ENCODE measurements at places on chromosomes 13 and 19.

DNA sequence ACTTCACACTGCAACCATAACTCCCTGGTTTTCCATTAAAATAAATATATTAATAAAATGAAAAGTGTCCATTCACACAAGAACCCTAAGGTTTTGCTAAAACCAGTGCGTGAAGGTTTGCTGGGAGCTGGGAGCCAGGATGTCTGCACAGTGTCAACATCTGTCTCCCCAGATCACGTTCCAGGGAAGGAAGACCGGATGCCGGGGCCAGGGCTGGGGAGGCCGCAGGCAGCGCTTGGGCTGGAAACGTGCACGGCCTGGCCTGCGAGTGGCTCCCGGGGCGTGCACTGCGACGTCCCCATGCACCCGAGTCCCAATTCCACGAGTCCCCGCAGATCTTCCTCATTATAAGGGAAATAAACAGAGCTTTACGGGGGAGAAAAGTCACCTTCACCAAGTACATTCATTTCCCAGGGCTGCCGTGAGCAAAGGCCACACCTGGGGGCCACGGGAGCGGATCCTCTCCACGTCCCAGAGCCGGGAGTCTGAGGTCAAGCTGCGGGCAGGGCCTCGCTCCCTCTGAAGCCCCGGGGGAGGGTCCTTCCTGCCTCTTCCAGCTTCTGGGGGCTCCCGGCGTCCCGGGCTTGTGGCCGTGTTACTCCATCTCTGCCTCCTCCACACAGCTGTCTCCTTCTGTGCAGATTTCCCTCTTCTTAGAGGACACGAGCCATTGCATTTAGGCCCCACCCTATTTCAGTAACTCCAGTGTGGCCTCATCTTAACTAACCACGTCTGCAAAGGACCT lies 12.8 kb downstream of the SHC2 start:
- DNase-seq = no peak

DNA sequence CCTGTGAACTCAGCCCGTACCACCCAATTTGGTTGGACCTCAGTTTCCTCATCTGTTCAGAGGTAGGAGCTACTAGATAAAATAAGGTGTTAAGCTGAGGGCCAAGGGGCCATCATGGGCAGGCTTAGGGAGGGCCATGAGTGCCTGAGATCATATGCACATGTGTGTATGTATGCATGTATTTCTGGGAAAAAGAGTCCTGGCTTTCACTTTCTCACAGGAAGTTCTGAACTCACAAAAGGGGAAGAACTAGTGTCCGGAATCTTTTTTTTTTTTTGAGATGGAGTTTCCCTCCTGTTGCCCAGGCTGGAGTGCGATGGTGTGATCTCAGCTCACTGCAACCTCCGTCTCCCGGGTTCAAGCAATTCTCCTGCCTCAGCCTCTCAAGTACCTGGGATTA lies 18.9 kb downstream of the TGFB1 start:
- DNase-seq = no peak

GRCh38 chr13:72983085-72983768 lies 75.6 kb upstream of the KLF5 start:
- DNase-seq = no peak

- no peak for DNase-seq
Measured at GRCh38 chr13:109761695-109762094, 24.7 kb downstream of the IRS2 start.

GRCh38 chr19:52941941-52942385 lies 18.7 kb upstream of the ZNF888 start:
- DNase-seq = no peak

GRCh38 chr13:113646921-113647340 lies 11.1 kb downstream of the ATP4B start:
- no peak for DNase-seq

- DNase-seq = no peak
Measured at GRCh38 chr13:95002126-95002525, 289.8 kb upstream of the SOX21 start.

GRCh38 chr13:39044536-39044935 lies 6.3 kb downstream of the NHLRC3 start:
- DNase-seq = no peak

DNA sequence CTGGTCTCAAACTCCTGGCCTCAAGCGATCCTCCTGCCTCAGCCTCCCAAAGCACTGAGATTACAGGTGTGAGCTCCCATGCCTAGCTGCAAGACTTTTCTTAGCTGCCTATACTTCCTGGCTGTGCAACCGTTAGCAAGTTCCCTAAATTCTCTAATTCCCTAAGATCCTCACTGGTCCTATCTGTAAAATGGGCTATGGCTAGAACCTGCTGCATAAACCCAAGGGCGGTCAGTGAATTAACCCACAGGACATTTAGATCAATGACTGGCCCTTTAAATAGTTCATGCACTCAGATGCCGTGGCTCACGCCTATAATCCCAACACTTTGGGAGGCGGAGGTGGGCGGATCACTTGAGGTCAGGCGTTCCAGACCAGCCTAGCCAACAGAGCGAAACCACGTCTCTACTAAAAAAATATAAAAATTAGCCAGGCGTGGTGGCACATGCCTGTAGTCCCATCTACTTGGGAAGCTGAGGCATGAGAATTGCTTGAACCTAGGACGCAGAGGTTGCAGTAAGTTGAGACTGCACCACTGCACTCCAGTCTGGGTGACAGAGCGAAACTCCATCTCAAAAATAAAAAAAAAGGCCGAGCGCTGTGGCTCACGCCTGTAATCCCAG lies 4.1 kb upstream of the C19orf53 start:
- DNase-seq = no peak

GRCh38 chr19:44890366-44891015 lies 563 bp upstream of the TOMM40 start:
- no peak for DNase-seq

DNA sequence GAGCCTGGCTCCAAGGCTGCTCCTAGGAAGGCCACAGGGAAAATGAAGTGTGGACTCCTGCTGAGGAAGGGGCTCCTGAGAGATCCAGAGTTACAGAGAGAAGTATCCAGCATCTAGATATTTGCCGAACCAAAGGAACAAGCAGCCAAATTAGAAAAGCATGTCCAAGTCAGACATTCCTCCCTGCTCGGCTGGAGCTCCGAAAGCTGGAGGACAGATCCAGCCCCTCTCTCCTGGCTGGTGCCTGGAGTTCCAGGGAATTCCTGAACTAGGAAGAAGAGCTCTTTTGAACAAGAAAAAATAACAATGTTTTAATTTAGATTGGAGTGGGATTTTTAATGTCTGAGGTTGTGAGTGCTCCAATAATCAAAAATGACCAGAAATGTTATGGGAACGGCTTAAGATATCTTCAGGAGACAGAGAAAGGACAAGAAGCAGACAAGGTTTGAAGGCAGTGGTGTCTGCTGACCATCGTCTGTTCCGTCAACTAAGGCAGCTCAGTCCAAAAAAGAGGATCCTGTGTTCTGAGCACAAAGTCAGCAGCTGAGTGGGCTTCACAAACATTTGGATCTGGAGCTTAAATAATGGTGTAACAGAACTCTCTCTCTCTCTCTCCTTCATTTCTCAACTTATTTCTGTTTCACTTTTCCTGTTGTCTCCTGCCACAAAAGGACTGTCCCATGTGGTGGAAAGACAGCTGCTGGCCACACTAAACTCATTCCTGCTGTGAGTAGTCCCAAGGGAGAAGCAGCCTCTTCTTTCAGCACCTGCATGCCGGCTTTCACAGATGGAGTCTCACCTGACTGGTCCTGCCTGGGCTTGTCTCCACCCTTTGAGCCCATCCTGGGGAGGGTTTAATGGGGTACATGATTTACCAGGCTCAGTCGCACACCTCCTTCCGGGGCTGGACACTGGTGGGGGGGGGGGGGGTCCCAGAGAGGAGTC lies 31.5 kb upstream of the IRS2 start:
- DNase-seq = no peak
